ENCODE measurements at places on chromosomes 3 and 15.

GRCh38 chr3:168545591-168545990 lies 449.9 kb upstream of the GOLIM4 start:
- no peaks in the 10 kb centered on the region for H3K4me1 ChIP-seq
- no peak for DNase-seq
- no peak overlapping the region for H3K27ac ChIP-seq
- H3K36me3 ChIP-seq = no peaks in the 10 kb centered on the region
- peaks cover 5% of the 10 kb centered on the region for H3K27me3 ChIP-seq

DNA sequence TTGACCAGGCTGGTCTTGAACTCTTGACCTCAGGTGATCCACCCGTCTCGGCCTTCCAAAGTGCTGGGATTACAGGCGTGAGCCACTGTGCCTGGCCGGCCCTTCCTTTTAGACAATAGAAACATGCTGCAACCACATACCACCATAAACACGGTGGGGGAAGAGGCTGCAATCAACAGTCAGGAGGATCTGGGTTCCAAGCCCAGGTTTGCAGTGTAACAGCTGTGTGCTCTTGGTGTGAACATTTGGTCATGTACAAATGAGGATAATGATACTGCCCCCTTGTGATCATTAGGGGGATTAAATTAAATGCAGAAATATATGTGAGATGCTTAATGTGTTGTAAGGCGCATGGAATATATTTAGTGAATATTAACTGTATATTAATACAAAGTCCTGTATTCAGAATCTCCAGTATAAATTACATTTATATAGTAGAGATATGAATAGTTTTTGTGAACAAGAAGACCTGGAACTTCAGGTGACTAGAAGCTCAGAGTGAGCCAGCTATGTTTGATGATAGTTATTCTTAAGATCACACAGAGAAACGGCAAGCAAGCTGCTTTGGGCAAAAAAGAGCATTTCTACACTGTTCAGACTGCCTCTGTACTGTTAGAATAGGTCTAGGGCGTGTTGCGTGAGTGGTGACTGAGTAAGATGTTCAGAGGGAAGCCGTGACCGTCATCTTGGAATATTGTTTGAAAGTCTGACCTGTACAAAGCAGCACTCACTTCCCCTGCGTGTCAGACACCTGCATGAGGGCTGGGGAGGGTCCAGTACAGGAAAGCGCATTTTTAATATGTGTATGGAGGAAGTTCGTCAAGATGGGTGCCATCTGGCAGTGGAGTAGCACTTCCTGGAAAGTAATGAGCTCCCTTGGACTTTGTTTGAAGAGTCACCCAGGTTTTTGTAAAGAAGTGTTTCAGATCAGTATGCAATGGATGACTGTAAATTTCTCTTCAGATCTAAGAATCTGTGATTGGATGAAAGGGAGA lies 125.8 kb downstream of the PGPEP1L start:
- peaks cover 86% of the 10 kb centered on the region for H3K4me1 ChIP-seq
- no peak overlapping the region for H3K4me3 ChIP-seq
- DNase-seq = no peak
- no peaks in the 10 kb centered on the region for H3K36me3 ChIP-seq
- peak overlapping the region; percentile 46 for H3K27ac ChIP-seq

GRCh38 chr3:197266331-197266730 lies 32.1 kb downstream of the DLG1 start:
- peaks cover 24% of the 10 kb centered on the region for H3K4me1 ChIP-seq
- DNase-seq = no peak
- H3K4me3 ChIP-seq = no peak overlapping the region
- no peaks in the 10 kb centered on the region for H3K27me3 ChIP-seq

GRCh38 chr3:171110715-171111114 lies 84.2 kb upstream of the SLC2A2 start:
- peaks cover 3% of the 10 kb centered on the region for H3K27me3 ChIP-seq
- H3K4me3 ChIP-seq = no peak overlapping the region
- no peak for DNase-seq
- H3K27ac ChIP-seq = no peak overlapping the region
- H3K4me1 ChIP-seq = peaks cover 11% of the 10 kb centered on the region

- H3K36me3 ChIP-seq = no peaks in the 10 kb centered on the region
- no peak for DNase-seq
- H3K27me3 ChIP-seq = peaks cover 8% of the 10 kb centered on the region
- peaks cover 6% of the 10 kb centered on the region for H3K4me1 ChIP-seq
- no peak overlapping the region for H3K27ac ChIP-seq
Measured at GRCh38 chr3:156233876-156234275, 113.5 kb downstream of the KCNAB1 start.

GRCh38 chr3:194446754-194447153 lies 40.0 kb downstream of the ATP13A3 start:
- no peaks in the 10 kb centered on the region for H3K27me3 ChIP-seq
- H3K4me1 ChIP-seq = peaks cover 4% of the 10 kb centered on the region
- DNase-seq = no peak
- H3K27ac ChIP-seq = no peak overlapping the region
- peaks cover 65% of the 10 kb centered on the region for H3K36me3 ChIP-seq
- no peak overlapping the region for H3K4me3 ChIP-seq

GRCh38 chr3:43503067-43503728 lies 118.6 kb downstream of the ANO10 start:
- no peak overlapping the region for H3K4me3 ChIP-seq
- H3K27me3 ChIP-seq = no peaks in the 10 kb centered on the region
- H3K36me3 ChIP-seq = peaks cover 4% of the 10 kb centered on the region
- no peak for DNase-seq
- no peak overlapping the region for H3K27ac ChIP-seq

GRCh38 chr3:15647611-15648167 lies 46.1 kb downstream of the BTD start:
- H3K4me3 ChIP-seq = no peak overlapping the region
- no peak overlapping the region for H3K27ac ChIP-seq
- peaks cover 31% of the 10 kb centered on the region for H3K36me3 ChIP-seq

DNA sequence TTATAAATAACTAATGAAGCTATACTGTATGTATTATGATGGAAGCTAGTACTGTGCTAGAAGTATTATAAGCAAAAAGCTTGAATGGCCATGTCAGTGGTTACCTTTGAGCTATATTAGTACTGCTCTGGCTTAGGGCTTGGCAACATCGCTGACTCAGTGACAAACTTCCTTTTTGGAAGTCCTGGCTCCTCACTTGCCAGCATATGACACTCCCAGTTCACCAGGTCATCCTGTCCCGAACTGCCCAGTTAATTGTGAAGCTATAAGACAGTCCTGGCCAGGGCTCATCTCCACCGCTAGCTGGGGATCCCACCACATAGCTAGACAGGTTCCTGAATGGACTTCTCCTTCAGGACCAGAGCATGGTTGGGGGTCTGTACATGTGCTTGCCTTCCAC lies 31.9 kb downstream of the RAB8B start:
- DNase-seq = no peak
- no peak overlapping the region for H3K4me3 ChIP-seq
- H3K36me3 ChIP-seq = no peaks in the 10 kb centered on the region
- H3K4me1 ChIP-seq = peaks cover 8% of the 10 kb centered on the region

GRCh38 chr3:124800076-124800475 lies 69.8 kb downstream of the UMPS start:
- no peak for DNase-seq
- peaks cover 53% of the 10 kb centered on the region for H3K4me1 ChIP-seq
- no peak overlapping the region for H3K4me3 ChIP-seq
- peaks cover 14% of the 10 kb centered on the region for H3K36me3 ChIP-seq

GRCh38 chr3:87006844-87007439 lies 16.0 kb upstream of the VGLL3 start:
- H3K36me3 ChIP-seq = no peaks in the 10 kb centered on the region
- H3K4me3 ChIP-seq = no peak overlapping the region
- H3K27me3 ChIP-seq = no peaks in the 10 kb centered on the region

DNA sequence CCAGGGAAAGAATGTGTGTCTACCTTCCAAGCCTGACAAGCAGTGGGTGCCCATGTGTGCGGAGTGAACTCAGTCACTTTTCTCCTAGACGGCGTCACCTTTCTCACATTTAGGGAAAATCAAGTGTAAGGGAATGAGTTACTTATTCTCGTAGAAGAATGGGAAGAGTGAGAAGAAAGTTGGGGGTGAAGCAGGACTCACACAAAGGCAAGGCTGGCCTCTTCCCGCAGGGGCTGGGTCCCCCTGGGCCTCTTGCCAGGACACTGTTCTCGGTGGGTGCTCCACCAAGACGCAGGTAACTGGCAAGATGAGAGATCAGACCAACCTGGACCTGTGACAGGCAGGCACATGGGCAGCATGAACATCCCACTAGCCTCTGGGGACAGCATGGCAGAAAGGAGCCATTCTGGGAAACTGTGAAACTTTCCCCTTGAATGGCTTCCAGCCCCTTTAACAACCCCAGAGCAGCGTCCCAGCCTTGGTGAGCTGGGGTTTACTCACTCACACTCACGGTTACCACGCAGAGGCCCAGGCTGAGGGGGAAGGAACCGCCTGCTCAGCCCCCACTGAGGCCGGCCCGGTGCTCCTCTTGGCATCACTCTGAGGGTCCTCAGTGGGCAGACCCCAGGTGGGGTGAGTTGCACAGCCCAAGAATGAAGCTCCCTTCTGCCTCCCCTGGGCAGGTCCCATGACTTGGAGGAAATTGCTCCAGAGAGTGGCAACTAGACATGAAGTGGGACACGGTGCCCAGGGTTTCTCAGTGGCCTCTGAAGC lies 15.0 kb upstream of the SRP14 start:
- peaks cover 9% of the 10 kb centered on the region for H3K27me3 ChIP-seq
- H3K4me3 ChIP-seq = no peak overlapping the region

GRCh38 chr15:75720787-75721479 lies 8.3 kb upstream of the CSPG4 start:
- no peaks in the 10 kb centered on the region for H3K36me3 ChIP-seq
- DNase-seq = no peak
- H3K27me3 ChIP-seq = peaks cover 7% of the 10 kb centered on the region
- peaks cover 38% of the 10 kb centered on the region for H3K4me1 ChIP-seq

GRCh38 chr15:58566029-58566428 lies 134.2 kb downstream of the LIPC start:
- H3K4me3 ChIP-seq = no peak overlapping the region
- no peaks in the 10 kb centered on the region for H3K36me3 ChIP-seq
- peaks cover 13% of the 10 kb centered on the region for H3K4me1 ChIP-seq
- H3K27me3 ChIP-seq = peaks cover 7% of the 10 kb centered on the region

DNA sequence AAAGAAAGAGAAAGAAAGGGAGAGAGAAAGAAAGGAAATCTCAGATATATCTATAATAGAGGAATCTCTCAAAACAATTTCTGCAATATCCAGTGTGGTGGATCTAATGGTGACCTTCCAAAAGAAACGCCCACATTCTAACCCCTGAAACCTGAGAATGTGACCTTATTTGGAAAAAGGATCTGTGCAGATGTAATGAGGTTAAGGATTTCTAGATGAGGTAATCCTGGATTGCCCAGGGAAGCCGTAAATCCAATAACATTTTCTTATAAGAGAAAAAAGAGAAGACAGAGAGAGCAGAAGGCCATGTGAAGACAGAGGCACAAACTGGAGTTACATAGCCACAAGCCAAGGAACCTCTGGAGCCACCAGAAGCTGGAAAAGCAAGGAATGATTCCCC lies 307.6 kb downstream of the ZBTB20 start:
- H3K27me3 ChIP-seq = no peaks in the 10 kb centered on the region
- H3K4me3 ChIP-seq = no peak overlapping the region
- H3K27ac ChIP-seq = peak overlapping the region; percentile 83
- peaks cover 9% of the 10 kb centered on the region for H3K4me1 ChIP-seq

GRCh38 chr3:197337656-197338055 lies 39.2 kb upstream of the DLG1 start:
- H3K27ac ChIP-seq = peak overlapping the region; percentile 33
- H3K4me1 ChIP-seq = peaks cover 71% of the 10 kb centered on the region

GRCh38 chr3:100798012-100798411 lies 88.7 kb downstream of the TFG start:
- no peak for DNase-seq
- no peak overlapping the region for H3K4me3 ChIP-seq
- H3K27ac ChIP-seq = no peak overlapping the region
- H3K27me3 ChIP-seq = no peaks in the 10 kb centered on the region
- no peaks in the 10 kb centered on the region for H3K36me3 ChIP-seq
- H3K4me1 ChIP-seq = no peaks in the 10 kb centered on the region

GRCh38 chr3:24687671-24688070 lies 193.0 kb upstream of the THRB start:
- no peak overlapping the region for H3K27ac ChIP-seq
- H3K4me3 ChIP-seq = no peak overlapping the region
- no peak for DNase-seq
- peaks cover 3% of the 10 kb centered on the region for H3K27me3 ChIP-seq
- H3K36me3 ChIP-seq = no peaks in the 10 kb centered on the region

DNA sequence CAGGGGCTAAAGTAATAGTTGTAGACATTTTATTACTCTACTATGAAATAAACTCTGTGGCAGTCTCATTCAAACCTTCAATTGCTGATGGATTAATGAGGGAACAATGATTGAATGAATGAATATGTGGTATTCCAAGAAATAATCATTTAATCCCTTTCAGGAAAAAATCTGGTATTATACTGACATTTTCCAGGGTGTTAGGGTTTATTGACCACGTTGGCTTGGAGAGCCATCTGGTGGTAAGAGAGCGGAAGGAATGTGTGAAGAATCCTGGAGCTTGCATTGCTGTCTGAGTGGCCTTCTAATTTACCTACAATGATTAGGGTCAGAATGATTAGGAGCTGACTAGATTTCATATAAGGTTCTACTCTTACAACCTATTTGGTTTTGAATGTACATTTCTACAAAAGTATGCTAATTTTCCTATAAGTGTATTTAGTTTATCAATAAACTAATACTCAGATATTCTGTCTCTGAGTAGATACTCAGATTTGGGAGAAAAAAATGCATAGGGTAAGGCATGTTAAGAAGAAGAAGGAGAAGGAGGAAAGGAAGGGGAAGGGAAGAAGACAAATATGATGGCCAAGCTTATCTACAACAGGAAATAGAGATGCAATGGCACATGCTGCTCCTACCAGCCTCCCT lies 249.9 kb downstream of the ROBO1 start:
- peak; percentile 10 for DNase-seq
- no peaks in the 10 kb centered on the region for H3K36me3 ChIP-seq
- H3K4me1 ChIP-seq = peaks cover 7% of the 10 kb centered on the region
- no peaks in the 10 kb centered on the region for H3K27me3 ChIP-seq
- H3K4me3 ChIP-seq = no peak overlapping the region

DNA sequence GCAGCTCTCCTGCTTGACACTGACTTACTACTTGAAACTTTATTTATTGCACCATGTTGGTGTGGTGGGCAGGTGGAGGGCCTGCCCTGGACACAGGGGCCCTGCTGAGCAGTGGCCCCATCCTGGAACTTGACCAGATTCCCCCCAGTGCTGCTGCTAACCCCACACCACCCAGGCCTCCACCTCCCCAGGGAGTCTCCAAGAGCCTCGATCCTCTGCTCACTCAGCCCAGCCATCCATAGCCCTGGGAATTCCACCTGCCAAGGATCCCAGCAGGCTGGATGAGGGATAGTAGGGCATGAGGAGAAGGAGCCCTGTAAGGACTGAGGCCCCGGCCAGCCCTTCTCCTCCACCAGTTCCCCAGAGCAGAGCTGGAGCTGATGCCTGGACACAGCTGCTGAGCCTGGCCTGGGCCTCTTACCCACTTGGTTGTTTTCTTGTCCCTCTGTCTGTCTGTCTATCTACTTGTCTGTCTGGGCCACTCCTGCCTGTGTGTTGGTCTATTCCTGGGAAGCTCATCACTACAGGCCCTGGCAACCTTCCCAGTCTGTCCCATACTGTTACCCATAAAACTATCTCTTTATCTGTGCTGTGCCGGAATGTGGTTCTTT lies 2.8 kb downstream of the CHAC1 start:
- peak overlapping the region; percentile 12 for H3K4me3 ChIP-seq
- H3K36me3 ChIP-seq = no peaks in the 10 kb centered on the region
- peaks cover 59% of the 10 kb centered on the region for H3K4me1 ChIP-seq
- peaks cover 33% of the 10 kb centered on the region for H3K27me3 ChIP-seq
- DNase-seq = no peak
